ENCODE measurements at places on chromosomes 1 and 21.

DNA sequence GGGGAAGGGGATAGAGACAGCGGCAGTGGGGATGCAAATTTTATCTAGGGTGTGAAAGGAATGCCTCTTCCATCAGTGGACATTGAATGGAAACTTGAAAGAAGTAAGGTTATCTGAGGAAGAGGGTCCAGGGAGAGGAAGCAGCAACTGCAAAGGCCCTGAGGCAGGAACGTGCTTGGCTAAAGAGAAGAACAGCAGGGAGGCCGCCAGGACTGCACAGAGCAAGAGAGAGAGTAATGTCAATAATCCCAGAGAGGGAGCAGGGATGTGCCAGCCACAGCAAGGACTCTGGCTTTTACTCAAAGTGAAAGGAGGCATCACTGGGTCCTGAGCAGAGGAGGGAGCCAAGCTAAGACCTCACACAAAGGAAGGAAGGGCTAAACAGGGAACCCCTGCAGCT, 50.9 kb downstream of the KCND3 start:
- no peak for DNase-seq

DNA sequence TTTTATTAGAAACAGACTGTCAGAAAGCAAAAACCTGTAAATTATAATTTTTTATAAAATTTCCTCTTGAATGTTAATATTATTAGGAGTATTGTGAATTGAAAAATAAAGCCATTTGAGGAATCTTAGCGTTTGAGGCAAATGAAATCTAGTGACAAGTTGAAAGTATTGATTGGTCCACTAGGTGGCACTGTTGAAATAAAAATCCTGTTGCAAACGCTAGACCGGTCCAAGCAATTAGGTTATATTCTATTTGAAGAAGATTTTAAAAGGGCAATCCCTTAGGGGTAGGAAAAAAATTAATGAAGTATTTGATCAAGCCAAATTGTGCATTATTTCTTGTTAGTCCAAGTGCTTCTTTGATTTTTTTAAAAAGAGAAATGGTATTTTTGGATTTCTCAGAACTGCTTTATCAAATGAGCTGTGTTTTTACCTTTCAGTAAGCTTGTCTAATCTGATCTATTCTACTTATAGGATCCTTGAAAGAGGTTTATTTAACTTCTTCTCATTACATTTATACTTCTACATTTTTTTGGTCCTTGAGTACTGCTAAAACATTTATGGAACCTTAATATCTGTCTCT, 57.7 kb downstream of the ATG4C start:
- DNase-seq = no peak

DNA sequence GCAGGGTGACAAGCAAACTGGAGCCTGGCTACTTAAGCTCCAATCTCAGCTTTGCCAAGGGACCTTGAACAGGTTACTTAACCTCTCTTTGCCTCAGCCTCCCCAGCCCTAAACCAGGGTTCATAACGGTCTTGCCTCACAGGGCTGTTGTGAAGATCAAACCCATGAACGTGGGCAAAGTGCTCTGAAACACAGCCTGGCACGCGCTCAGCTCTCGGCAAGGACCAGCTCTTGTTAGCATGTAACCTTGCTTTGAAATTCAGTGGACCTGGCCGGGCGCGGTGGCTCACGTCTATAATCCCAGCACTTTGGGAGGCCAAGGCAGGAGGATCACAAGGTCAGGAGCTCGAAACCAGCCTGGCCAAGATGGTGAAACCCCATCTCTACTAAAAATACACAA, 24.8 kb downstream of the RAP1GAP start:
- no peak for DNase-seq

DNA sequence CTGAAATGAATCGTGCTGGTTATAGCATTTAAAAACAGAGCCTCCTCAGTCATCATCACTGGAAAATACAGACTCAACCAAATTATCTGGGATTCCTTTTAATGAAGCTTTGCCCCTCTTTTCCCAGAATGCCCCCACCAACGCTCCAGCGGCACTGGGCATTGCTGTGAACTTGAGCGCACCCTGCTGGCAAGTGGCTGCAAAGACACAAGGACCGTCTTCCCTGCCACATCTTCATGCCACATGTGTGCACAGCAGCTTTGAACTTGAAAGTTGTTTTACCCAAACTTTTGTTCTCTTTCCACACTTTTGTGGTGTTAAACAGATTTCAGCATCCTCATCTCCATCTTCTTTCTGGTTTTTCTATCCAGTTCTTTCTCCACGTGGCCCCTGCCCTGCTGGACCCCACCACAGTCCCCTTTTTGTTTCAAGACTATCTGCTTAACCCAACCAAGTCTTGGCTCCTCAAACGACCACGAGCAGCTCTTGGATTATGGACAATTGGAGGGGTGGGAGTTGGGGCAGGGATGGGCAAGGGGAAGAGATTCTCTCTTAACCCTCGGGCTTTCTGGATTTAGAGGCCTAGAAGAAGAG, 12.8 kb upstream of the LMX1A start:
- peak; percentile 63 for DNase-seq

GRCh38 chr1:209430107-209430506, 153.4 kb upstream of the CAMK1G start:
- no peak for DNase-seq

- no peak for DNase-seq
Measured at GRCh38 chr1:169339773-169340172, 27.8 kb downstream of the NME7 start.

- DNase-seq = no peak
Measured at GRCh38 chr1:205963352-205964155, 20.3 kb upstream of the SLC26A9 start.

GRCh38 chr1:43436371-43436770, 17.4 kb downstream of the HYI start:
- DNase-seq = no peak

GRCh38 chr1:24991697-24992096, 61.6 kb upstream of the RUNX3 start:
- no peak for DNase-seq

- no peak for DNase-seq
Measured at GRCh38 chr1:207644852-207645634, at the start of gene CR1L. Gene CR1L, plus strand, starts transcription at chr1:207645133. Its CDS starts 101 bp downstream, at chr1:207645234.

DNA sequence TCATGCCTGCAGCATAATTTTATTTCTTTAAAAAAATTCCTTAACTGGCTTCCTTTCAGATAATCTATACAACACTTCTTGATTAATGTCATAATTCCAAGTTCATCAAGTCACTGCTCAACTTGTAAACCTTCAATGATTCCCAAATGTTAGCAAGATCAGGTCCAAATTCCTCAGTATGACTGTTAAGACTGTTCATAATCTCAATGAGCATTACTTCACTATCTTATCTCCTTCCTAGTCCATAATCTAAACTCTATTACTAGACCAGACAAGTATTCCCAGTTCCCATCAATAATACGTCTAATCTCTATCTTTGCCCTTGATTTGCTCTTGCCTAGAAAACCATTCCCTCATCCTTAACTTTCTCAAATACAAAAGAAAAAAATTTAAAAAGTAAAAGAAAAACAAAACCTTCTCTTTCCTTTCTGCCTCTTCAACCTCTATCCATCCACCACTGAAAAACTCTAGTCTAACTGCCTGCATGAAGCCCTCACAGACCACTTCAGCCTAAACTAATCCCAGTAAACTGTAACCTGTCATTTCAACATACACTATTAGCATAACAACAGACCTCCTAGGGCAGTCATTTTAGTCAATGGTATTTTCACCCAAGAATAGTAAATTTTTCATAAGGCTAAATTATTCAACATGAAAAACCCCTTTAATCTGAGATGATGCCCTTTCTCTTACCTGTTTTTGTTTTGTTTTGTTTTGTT, 15.5 kb downstream of the LUZP1 start:
- DNase-seq = no peak

GRCh38 chr1:67211589-67212563, 45.6 kb downstream of the IL23R start:
- DNase-seq = no peak

DNA sequence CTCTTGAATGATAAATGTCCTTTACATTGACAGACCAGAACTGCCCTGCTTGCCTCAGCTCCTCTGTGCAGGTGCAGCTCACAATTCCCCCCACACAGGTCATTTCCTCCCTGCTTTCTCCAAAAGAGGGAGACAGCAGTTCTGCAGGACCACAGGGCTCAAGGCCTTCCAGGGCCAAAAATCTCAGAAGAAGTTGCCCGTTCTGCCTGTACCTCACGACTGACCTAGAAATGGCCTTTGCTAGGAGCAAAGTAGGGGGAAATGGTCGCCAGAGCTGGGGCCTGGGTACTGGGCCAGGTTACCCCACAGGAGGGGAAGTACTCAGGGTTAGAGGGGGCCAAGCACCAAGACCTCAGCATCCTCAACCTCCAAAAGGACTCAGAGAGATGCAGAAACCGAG, 11.1 kb downstream of the RNU1-2 start:
- no peak for DNase-seq

- DNase-seq = no peak
Measured at GRCh38 chr1:241579434-241579833, 47.3 kb downstream of the KMO start.

DNA sequence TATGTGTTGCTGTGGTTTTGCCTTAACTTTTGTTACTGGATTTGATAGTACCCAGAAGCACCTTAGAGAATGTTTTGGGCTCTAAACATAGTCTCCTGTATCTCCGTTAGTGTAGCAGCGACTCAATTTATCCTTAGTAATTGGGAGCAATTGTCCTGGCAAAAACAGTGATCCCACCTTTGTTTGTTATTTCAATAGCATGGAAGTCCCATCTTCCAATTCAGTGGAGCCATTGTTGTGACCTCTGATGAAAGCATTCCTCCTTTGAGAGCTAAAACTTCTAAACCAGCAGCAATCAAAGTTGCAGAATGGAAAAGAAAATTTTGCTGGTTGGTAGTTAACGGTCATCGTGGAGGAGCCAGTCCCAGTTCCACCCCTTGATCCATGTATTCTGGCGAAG, 34.7 kb downstream of the RTCA start:
- no peak for DNase-seq

- no peak for DNase-seq
Measured at GRCh38 chr1:152386940-152387339, 27.1 kb downstream of the CRNN start.

- no peak for DNase-seq
Measured at GRCh38 chr1:201896951-201897391, 8.3 kb downstream of the SHISA4 start.
